ENCODE measurements at places on chromosomes 6 and 20.

- no peak for DNase-seq
Observed at GRCh38 chr6:140017470-140017869, 643.0 kb upstream of the CITED2 start.

DNA sequence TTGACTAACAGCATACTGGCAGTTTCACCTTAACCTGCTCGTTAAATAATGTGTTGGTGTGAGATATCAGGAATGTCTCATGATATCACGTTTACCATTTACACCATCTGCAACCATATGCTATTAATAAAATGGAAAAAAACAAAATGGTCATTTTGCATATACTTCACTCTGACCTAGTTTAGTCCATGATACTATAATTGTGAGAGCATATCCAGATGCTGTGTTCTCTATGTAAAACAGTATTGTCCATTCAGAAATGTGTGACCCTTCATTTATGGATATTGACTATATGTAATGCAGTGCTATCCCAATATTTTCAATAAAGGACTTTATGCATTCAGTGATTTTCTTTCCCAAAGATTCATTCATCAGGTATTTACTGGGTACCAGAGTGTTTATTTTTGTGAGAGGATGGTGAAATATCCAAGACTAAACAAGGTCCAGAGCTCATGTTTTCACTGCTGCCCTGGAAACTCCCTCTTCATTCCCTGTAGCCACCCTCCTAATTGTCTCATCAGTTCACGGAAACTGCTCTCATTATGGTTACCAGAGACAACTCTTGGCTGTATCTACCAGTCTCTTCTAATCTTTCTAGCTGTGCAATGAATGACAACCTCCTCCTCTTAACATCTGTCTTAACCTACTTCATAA, 25.7 kb upstream of the HINT3 start:
- no peak for DNase-seq

DNA sequence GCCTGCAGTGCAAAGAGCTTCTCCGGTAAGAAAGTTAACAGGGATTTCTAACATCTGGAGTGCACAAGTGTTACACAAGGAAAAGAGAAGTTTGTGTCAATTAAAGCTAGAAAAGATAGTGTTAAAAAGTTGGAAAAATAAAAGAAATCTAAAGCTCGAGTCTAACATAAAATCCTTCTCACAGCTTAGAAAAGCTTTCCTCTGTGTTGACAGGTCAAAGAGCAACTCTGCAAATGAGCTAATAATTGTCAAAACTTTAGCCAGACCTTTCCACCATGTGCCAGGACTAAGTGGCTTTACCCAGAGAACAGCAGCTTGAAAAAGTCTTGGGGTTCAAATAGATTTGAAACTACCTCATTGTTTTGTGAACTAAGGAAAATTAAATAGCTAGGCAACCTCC, 14.8 kb downstream of the PTPRK start:
- peak; percentile 85 for DNase-seq

DNA sequence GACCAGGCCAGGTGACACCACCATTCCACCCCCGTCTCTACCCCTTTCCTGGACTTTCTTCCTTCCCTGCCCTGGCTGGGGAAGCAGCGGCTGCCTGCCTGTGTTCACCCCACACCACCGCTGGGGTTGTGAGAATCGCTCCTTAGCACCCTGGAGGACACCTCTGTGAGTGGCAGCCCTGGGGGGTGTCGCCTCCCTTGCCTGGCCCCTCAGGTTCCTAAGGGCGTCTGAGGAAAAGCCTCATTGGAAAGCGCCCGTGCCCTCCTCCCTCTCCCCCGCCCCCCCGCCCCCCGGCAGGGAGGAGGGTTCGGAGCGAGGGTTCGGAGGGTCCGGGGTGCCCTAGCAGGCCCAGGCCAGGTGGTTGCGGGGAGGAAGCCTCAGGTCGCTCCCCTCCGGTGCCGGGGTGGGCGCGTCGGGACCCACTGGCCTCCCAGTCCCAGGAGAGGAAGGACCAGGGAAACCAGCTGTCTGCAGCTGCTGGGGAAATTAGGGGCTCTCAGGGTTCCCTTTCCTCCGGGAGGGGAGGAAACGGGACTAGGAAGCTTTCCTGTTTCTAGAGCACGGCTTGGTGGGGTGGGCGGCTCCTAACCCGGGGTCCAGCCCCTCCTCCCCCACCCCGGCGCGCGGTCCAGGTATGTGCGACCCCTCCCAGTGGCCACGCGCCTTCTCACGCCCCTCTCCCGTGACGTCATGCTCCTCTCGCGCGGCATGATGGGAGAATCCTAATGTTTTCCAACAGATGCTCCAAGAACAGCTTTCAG, at the start of gene PHACTR3:
Gene PHACTR3, plus strand, starts transcription at position 760 of the 761 bp plus-strand sequence. CDS start 475 bp downstream, outside the sequence.
- no peak for DNase-seq

DNA sequence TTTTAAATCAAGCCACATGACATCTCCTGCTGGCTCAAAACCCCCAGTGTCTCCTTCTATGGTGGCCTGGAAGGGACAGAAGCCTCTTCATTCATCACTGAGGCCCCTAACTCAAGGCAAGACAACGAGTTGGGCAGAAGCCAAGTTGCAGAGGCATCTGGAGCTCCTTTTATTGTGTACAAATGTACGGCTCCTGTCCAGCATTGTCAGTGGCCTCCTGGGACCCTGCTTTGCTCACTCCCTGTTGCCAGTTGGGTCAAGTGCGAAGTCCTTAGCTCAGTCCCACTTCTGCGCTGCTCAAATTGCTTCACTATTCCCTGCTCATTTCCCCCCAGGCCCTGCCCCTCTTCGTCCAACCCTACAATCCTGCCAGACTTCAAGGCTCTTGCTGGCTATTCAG, 181.2 kb upstream of the PMEPA1 start:
- DNase-seq: no peak

GRCh38 chr6:69988458-69989126, 122.2 kb downstream of the COL19A1 start:
- DNase-seq: no peak

- no peak for DNase-seq
Observed at GRCh38 chr6:104414723-104415122, 445.0 kb downstream of the HACE1 start.

GRCh38 chr20:50318710-50319109, 128.1 kb downstream of the CEBPB start:
- no peak for DNase-seq

DNA sequence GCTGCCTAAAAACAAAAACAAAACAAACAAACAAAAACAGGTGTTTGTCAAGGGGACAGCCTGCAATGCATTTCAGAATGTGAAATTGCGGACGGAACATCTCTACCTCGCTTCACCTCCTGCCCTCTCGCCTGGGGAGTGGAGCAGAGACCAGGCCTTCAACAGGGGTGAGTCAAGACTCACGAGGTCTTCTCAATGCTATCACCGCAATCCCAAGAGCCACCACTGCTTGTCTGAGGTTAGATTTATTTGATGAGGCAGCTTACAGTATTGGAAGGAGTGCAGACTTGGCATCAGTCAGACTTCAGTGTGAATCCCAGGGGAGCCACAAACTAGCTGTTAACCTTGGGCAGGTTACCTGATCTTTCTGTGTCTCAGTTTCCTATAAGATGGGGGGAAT, 7.7 kb downstream of the GABRR1 start:
- no peak for DNase-seq

- no peak for DNase-seq
Observed at GRCh38 chr6:24225838-24226237, 99.8 kb downstream of the NRSN1 start.

- no peak for DNase-seq
Observed at GRCh38 chr20:48791014-48791413, 36.8 kb downstream of the PREX1 start.

GRCh38 chr6:77440206-77440976, 22.9 kb downstream of the HTR1B start:
- no peak for DNase-seq

GRCh38 chr20:17629025-17629424, 53.0 kb downstream of the RRBP1 start:
- DNase-seq: no peak

GRCh38 chr6:118581489-118581959, 33.4 kb downstream of the PLN start:
- DNase-seq: no peak

GRCh38 chr6:167073679-167074274, 49.1 kb upstream of the CCR6 start:
- DNase-seq: no peak

DNA sequence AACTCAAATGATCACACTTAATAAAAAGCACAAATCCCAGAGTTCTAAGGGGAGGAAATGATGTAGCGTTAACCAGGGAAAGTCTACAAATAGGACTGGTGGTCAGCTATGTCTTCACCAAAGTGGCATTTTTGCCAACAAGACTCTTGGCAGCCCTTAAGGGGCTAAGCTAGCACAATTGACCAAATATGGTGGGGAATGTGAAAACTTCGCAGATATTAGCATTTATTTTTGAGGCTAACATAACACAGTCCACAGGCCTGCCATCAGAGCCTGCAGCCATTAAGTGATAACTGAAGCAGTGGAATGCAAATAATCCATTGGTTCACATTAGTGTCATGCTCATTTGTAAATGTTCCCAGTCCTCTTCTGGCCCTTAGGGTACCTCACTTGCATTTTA, 274.6 kb downstream of the FOXC1 start:
- no peak for DNase-seq

GRCh38 chr20:15396900-15397299, 1059.5 kb upstream of the FLRT3 start:
- DNase-seq: no peak

- no peak for DNase-seq
Observed at GRCh38 chr6:39093149-39093708, 21.8 kb downstream of the SAYSD1 start.

DNA sequence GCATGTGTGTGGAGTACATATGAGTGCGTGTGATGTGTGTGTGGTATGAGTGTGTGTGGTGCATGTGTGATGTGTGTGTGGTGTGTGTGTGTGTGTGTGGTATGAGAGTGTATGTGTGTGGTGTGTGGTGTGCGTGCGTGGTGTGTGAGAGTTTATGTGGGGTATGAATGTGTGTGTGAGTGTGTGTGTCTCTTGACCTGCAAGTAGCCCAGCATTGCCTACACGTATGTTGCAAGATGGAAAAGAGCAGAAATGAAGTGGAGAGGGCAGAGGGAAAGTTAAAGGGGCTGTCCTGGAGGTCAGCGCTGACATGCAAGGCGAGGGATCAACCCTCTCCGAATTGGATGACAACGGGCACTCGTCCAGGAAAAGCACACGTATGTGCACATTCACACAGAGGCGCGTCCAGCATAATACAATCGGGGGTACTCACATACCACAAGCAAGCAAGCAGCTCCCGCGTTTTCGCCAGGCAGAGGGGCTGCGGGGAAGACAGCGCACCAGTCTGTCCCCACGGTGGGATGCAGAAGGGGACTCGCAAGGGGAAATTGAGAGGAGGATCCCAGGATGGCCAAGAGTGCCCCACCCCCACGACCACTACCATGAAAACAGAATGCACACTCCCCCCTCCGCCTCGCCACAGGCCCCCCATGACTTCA, 174.5 kb upstream of the AFDN start:
- DNase-seq: no peak

- no peak for DNase-seq
Observed at GRCh38 chr20:59028812-59029211, 3.3 kb downstream of the ATP5F1E start.

- no peak for DNase-seq
Observed at GRCh38 chr6:19692506-19693298, 144.5 kb upstream of the ID4 start.

DNA sequence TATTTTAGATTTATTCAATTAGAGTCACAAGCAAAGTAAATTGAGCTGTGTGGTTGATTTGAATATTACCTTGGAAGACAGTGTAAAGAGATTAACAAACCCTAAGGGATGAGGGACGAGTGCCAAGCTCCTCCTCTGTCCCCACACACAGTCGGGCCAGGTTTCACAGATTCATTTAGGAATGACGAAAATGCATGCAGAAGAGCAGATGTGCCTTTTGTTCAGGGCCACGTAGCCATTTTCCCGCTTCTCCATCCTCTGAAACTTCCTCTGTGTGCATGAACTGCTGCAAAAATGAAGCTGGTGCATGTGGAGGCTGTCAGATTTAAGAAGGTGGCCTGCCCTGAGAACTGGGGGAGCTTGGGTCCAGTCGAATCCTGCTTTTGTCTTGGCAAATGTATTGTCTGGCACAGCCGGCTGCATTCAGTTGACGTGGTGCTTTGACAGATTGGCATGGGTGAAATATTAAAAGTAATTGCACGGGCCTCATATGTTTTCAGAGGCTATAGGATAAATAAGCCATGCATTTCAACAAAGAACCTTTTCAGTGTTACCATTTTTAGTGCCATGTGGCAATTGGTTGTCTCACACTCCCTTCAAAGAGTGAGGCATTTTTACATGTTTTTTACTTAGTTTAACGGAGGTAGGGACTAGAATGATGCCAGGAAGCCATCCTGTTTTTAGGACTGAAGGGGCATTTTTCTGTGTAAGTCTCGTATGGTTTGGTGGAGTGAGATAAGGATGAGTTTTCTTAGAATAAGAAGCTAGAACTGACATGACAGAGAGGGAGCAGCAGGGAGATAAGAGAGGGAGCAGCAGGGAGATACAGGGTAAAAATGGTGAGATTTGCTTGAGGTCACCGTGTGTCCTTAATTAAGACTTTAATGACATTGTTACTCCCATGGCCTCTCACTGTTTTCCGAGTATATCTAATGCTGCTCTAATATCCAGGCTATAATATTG, 361.1 kb downstream of the NRN1 start:
- no peak for DNase-seq

GRCh38 chr6:21823371-21823770, 229.8 kb downstream of the SOX4 start:
- DNase-seq: no peak

GRCh38 chr20:10659651-10660601, 13.9 kb downstream of the JAG1 start:
- peak; percentile 48 for DNase-seq

DNA sequence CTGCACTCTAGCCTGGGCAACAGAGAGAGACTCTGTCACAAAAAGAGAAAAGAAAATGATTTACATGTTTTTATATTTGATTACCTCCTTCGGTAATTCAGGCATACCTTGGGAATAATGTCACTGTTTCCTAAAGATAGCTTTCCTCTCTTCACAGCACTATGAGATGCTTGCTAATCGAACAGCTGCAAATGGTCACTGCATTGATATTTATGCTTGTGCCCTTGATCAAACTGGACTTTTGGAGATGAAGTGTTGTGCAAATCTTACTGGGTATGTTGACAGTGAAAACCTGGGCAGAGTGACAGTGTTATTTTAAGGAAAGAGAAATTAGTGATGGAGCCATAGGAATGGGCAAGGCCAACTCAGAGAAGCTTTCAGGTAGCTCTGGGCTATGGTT, 19.6 kb downstream of the SEC23B start:
- DNase-seq: no peak

GRCh38 chr6:19719691-19720128, 117.5 kb upstream of the ID4 start:
- DNase-seq: no peak

DNA sequence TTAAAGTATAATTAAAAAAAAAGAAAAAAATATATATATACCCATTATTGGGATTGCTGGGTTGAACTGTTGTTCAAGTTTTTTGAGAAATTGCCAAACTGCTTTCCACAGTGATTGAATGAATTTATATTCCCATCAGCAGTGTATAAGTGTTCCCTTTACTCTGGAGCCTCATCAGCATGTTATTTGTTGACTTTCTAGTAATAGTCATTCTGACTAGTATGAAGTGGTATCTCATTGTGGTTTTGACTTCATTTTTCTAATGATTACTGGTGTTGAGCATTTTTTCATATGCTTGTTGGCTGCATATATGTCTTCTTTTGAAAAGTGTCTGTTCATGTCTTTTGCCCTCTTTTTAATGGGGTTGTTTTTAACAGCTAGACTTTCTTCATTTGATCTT, 1260.8 kb upstream of the GJE1 start:
- DNase-seq: no peak

GRCh38 chr6:83061190-83061589, 4.5 kb downstream of the UBE3D start:
- no peak for DNase-seq

- no peak for DNase-seq
Observed at GRCh38 chr6:157014871-157015270, 237.7 kb downstream of the ARID1B start.

- DNase-seq: no peak
Observed at GRCh38 chr6:89840538-89840937, 10.9 kb downstream of the CASP8AP2 start.

All from HepG2 (cell line).